ENCODE measurements at places on chromosomes 7 and 10.
A peak's percentile ranks its signal among the peaks of the same experiment; 100 is the strongest.

DNA sequence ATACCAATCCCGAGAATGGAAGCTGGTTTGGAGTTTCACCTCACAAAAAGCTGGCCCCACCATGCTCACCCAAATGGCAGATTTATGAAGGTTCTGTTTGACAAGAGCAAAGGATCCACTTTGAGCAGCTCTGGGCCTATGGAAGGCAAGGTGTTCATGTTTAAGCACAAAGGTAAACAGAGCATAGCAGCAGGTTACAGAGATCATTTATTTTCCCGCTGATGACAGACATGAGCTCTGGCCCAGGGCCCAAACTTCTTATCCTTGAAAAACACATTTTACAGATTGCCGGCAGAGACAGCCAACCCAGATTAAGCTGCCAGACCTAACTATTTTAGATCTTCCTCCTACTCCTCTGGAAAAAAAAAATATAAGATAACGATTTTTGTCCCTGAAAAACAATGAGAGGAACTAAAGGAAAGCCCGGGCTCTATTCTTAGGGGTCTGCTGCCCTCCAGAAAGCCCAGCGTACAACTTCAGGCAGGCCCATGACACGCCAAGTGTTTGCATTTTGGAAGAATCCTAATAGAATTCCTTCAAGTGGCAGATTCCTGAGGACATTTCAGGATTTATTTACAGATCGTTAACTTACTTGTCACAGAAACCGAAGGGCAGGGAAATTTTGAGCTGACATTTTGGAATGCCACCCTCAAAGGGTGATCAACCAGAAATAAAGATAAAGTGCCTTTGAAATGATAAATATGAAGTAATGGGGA lies 40.0 kb downstream of the SYPL1 start:
- DNase-seq: no peak

- no peak for DNase-seq
Observed at GRCh38 chr7:66974986-66975590, 20.3 kb downstream of the SBDS start.

- peak; percentile 11 for DNase-seq
Observed at GRCh38 chr7:131188367-131189339, 139.0 kb upstream of the MKLN1 start.

GRCh38 chr10:125479059-125479458 lies 203.9 kb downstream of the TEX36 start:
- no peak for DNase-seq

- no peak for DNase-seq
Observed at GRCh38 chr10:123140983-123141390, 5.2 kb downstream of the HMX3 start.

- DNase-seq: no peak
Observed at GRCh38 chr7:108211382-108212201, 81.4 kb upstream of the LAMB4 start.

GRCh38 chr10:5497948-5498730 lies 1.2 kb downstream of the CALML5 start:
- DNase-seq: no peak

- no peak for DNase-seq
Observed at GRCh38 chr7:19984231-19984632, 210.8 kb upstream of the TMEM196 start.

DNA sequence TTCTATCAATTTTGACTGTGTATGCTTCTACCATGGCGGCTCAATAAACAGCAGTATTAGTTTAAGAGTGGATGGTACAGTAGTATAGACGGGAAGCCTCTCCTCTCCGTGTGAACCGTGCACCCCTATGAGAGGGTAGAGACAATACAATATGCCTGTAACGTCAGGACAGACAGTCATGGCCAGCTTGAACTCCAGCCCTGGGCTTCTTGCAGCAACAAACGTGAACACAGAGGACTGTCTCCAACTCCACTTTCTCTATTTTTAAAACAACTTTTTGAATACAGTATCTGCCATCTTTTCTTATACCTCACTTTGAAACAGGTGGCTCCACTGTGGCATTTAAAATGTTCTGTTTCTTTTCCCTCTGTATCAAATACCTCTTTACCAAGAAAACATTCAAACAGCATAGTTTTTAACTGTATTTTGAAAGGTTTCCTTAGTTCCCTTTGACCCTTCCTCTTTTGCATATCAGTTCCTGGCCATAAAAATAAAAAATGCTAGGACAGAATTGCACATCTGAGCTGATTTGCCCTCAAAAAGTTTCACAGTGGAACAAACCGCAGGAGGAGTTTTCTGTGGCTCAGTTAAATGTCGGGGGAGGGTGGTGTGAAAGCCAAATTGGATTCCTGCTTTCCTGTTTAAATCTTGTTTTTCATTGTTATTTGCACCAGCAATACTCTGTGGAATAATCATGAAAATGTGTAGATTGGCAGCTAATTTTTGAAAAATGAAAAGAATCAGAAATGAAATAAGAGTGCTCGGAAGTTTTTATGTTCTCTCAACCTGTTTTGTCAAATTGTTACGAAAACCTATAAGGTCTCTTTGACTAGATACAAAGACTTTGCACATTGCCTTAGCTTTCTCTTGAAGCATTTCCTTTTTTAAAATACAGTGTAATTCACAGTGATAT lies 8.0 kb downstream of the IKZF1 start:
- no peak for DNase-seq

DNA sequence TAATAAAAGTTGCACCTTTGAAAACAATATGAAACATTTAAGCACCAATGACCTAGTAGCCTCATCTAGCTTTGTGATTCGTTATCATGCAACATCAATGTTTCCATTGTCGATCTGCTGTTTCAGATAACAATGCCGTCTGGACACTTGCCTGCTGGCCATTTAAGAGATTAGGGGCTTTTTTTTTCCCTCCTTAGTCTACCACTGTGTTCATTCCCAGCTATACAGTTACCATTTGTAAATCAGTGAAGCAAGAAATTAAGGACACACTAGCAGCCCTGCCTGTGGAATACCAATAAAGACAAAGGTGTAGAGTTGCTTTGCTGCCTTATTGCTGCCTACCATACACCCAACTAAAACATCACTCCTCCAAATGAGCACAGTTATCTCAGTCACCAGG lies 37.6 kb upstream of the MYO3A start:
- DNase-seq: no peak

DNA sequence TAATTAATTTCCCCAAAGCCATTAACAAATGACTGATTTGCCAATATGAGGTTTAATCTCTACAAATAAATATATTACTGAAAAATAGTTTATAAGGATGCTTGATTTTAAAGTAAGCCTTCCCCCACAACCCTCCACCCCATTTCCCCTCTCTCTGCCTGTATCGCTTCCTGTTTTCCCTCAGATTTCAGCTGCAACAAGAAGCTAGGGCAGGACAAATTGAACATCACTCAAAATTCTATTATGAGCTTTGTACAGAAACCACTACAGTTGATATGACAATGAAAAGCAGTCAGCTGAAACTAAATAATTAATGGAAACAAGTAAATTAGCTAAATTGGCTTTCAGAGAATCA lies 109.0 kb upstream of the SP4 start:
- no peak for DNase-seq

- DNase-seq: no peak
Observed at GRCh38 chr10:33901166-33901565, 566.7 kb upstream of the NRP1 start.

- no peak for DNase-seq
Observed at GRCh38 chr7:1761097-1761496, 91.0 kb downstream of the ELFN1 start.

- DNase-seq: no peak
Observed at GRCh38 chr10:27743877-27744801, 1.5 kb downstream of the MKX start.

GRCh38 chr10:14529351-14529750 lies 198.6 kb upstream of the FRMD4A start:
- DNase-seq: no peak
